ENCODE measurements at places on chromosomes 7 and 10.

- DNase-seq, result no peak
These were observed 172.0 kb upstream of the GRB10 start for GRCh38 chr7:50954716-50955115.

DNA sequence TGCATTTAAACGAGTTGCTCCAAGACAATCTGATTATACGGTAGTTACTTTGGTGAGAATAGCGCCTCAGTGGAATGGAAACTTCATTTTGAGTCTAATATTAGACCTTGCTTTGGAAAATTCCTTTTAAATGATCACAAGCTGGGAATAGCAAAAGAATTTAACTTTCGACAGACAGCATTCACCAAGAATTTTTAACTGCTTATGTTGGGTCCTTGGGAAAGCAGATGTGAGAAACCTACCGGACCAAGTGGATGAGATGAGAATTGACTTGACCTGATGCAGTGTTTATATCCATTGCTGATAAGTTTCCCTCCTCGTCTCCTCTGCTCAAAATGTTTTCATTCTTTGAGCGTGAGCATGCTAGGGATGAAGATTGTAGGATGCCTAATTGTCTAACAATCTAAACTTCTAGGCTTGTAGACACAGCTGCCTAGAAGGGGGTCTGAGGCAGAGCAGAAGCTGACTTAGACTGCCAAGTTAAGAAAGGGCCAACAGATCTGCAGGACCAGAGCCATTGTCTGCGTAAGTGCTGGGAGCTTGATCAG lies 126.9 kb downstream of the CNNM2 start:
- no peak for DNase-seq

DNA sequence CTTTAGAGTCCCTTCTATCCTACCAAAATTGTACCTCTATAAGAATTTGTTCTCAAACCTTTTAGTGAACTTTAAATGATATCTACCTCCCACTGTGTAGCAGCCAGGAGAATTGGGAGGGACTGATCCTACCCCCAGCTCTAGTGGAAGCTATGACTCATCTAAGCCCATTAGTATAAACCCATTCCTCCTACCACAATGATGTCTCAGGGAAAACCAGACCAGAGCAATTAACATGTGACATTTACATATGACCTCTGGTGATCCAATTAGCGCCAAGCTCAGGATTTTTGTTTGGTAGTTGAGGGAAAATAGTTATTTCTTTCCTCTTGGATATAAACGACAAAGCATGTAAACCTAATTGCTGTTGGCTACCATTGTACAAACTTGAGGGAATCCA lies 33.1 kb upstream of the R3HCC1L start:
- no peak for DNase-seq

DNA sequence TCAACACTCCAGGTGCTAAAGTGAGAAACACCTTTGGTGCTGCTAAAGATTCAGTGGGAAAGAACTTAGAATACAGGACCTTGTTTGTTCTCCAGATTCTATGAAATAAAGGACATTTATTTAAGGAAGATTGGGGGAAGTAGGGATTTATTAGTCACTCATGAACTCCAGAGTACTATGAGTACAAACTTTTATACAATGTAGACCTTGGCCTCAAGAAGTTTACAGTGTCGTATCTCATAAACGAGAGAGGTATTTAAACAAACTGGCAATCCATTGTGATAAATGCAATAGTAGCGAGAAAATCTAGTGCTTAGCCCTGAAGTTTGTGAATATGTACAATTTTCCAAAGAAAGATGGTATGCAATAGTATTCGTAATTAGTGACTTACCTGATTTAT lies 59.1 kb downstream of the TES start:
- DNase-seq, result no peak

DNA sequence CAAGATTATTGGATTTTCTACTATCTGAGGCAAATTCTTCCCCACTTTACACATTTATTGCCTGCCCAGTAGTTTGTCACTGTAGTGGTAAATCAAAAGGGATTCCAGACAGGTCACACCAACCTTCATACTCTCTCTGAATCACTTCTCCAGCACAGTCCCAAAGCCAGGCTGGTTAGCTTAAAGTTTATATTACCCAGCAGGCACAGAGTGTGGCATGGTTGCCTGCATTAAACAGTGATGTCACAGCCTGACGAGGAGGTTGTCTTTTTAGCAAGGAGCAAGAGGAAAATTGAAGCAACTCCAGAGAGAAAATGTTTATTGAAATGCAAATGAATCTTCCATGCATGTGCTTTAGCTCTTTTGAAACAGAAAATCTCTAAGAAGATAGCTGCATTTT lies 375.5 kb upstream of the CELF2 start:
- no peak for DNase-seq

- no peak for DNase-seq
These were observed 172.5 kb downstream of the BUB3 start for GRCh38 chr10:123326674-123327073.

- DNase-seq, result peak; percentile 51
These were observed 32.8 kb upstream of the STRIP2 start for GRCh38 chr7:129401228-129401966.

DNA sequence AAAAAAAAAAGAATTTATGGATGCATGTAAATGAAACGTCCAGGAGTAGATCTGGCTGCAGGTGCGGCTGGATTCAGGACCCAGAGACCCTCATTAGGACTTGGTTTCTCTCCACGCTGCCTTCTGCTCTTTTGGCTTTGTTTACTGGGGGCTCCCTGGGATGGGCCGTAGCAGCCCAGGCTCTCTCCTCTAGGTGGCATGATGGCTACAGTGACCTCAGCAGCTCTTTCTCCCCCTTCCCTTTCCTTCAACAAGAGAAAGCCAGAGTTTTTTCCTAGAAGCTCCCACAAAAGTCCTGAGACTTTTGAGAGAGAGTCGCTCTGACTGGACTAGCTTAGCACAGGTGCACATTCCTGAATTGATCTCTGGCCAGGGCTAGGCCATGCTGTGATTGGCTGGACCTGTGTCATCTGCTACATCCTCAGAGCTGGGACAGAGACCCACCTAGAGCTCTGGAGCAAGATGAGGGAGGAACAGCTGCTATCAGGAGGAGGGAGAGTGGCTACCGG lies 67.8 kb upstream of the PDCD4 start:
- DNase-seq, result peak; percentile 33

GRCh38 chr10:87685832-87686574 lies 26.3 kb downstream of the PAPSS2 start:
- DNase-seq, result no peak

GRCh38 chr10:89625041-89625765 lies 19.8 kb downstream of the PANK1 start:
- DNase-seq, result no peak

DNA sequence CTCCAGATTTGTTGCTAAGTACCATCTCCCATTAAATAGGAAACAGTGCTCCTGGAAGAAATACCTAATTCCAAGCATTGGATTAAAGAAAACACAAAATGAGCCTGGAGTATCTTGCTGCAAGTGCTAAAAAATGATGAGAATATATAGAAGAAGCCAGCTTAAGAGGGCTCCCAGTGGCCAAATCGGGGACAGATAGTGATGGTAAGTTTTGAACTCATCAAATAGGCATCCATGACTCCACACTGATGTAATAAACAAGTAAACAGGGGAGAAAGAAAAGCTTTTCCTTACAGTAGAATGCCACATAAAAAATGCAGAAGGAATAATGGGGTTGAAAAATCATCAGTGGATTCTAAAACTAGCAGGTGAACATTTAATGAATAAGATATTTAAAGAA lies 72.4 kb downstream of the CTTNBP2 start:
- DNase-seq, result no peak

- peak; percentile 53 for DNase-seq
These were observed 8.6 kb downstream of the KIFBP start for GRCh38 chr10:68997211-68997610.

GRCh38 chr7:64639267-64640001 lies 26.5 kb upstream of the ZNF107 start:
- DNase-seq, result no peak

DNA sequence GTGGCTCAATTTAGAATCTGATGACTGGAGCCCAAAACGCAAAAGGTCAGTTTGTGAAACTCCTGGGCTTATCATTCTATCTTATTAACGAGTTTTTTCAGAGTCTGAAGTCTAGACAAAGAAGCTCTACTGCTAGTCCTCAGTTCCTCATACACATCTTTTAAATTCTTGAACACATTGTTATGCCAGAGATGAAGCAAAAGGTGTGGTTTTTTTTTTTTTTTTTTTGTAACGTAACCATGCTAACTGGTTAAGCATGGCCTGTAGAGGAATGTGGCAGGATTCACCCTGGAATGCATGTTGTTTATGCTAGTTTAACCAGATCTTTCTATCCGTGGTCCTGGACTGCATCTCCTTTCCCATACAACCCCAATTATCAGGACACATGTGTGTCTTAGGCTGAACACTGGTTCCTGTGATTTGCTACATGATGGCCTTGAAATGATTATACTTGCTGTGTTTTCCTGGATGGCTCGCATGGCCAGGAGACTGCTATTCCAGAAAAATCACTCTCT lies 79.3 kb upstream of the MDFIC start:
- no peak for DNase-seq

GRCh38 chr10:33674986-33675599 lies 340.6 kb upstream of the NRP1 start:
- peak; percentile 81 for DNase-seq

DNA sequence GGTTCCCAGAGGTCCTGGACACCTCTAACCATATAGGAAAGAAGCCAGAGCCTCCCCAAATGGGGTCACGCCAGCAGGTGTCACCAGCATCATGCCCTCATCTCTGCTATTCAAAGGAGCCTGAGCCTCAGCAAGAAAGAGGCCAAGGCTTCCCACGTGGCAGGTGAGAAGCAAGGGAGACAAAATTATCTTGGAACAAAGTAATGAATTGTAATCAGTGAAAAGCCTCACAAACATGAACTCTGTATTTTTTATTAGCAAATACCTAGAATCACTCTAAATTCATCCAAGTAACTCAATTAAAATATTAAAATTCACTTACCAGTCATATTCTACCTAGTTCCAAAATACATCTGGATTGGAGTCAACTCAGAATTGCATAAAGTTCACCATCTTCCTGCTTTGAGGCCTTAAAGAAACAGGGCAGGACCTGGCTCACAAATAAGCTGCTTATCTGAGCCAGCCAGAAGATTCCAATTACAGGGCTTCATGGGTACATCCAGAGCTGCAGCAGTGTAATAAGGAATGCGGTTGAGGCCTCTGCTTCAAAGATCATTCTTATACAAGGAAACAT lies 68.7 kb downstream of the SGMS1 start:
- DNase-seq, result no peak

DNA sequence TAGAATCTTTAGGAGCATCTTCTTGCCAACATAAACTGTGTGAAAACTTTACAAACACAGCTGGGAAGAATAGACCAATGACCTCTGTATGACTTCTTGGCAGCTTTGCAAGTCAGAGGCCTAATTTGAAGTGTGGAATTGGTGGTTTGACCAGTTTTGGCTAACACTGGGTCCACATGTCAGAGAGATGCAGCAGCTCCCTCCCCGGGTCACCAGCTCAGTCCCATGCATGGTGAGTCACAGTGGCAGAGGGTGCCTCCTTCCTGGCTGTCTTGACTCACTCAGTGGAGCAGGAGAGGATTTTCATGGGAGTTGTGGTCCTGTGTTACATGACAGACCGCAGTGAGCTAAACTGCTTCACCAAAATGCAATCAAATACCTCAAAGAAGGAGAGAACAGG lies 8.2 kb upstream of the STARD3NL start:
- DNase-seq, result peak; percentile 71

DNA sequence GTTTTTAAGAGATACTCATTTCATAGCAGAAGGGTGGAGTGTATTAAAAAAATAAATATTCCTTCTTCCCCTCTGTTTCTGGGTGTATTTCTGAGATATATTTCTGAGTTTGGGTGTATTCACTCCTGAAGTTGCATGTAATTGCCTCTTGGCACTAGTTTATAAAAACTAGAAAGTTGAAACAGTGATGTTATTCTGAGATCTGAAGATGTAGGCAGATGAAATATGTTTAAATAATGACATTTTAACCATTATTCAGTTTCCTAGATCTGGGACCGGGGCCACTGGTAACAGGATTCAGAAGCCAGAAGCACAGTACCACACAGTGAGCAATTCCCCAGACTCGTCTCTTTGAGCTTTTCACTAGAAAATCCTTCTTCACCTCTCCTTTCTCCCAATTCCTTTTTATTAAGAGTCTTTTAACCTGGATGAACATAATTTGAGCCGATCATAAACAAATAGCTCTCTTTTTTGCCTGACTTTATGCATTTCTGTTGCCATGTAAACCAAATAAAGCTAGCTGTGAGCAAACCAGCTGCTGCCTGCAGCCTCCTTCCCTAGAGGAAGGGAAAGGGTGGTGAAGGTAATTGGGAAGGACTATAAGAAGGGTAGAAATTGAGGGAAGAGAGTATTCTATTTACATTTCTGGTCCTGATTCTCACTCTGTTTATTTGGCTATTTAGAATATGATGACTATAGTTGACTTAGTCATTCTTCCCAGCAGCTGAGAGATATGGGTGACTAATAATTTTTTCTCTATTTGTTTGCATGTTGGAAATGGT lies 101.8 kb upstream of the STRIP2 start:
- no peak for DNase-seq

DNA sequence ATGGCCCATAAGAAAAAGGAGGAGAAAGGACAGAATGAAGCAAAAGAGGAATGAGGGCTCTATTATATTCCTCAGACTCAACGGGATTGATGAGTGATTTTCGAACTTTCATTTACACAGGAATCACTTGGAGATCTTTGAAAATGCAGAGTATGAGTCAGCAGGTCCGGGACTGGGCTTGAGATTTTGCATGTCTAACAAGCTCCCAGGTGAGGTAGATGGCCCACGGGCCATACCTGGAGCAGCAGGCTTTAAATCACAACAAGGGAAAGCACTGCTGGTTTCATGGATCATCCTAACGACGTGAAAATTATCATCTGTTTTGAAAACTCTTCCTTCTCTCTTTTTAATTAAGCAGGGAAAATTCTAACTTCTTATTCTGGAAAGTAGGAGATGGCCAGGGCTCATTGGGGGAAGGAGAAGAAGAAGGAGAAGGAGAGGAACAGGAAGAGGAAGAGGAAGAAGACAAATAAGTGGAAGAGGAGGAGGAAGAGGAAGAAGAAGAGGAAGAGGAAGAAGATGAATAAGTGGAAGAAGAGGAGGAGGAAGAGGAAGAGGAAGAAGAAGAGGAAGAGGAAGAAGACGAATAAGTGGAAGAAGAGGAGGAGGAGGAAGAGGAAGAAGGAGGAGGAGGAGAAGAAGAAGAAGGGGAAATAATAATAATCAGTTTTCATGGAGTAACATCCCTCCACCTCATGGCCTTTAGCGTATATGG lies 3.8 kb upstream of the SDK1 start:
- DNase-seq, result no peak

DNA sequence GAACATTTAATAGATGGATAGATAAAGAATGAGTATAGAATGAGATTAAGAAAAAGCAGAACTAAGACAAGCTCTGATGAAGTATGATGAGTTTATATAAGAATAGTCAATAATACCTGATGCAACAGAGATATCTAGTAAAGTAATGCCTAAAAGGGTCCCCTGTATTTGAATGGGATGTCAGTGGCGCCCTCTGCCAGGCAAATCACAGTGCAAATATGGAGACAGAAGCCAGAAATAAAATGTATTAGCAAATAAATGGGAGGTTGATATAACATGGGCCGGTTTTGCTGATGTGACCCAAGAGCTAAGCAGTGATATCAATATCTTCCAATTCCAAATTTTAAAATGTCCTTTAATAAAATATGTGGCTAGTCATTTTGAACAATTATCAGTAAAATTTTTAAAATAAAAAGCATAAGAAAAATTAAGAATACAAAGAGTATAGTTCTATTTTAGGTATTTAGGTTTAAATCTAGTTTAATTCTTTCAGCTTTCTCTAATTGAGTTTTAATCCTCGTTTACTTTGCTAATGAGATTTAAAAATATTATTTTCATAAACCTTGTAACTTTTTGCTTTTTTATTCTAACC lies 62.6 kb downstream of the ADK start:
- peak; percentile 11 for DNase-seq
